Ecto neural progenitor cell (in vitro differentiated cells): ENCODE measurements at places on chromosomes 13 and 19.
A peak's percentile ranks its signal among the peaks of the same experiment; 100 is the strongest.

GRCh38 chr13:109605846-109606245, 180.5 kb downstream of the IRS2 start:
- DNase-seq, result no peak

GRCh38 chr13:64591971-64592370, 2638.2 kb downstream of the PCDH9 start:
- DNase-seq, result no peak

- no peak for DNase-seq
Observed at GRCh38 chr19:5665781-5666513, 14.4 kb downstream of the MICOS13 start.

DNA sequence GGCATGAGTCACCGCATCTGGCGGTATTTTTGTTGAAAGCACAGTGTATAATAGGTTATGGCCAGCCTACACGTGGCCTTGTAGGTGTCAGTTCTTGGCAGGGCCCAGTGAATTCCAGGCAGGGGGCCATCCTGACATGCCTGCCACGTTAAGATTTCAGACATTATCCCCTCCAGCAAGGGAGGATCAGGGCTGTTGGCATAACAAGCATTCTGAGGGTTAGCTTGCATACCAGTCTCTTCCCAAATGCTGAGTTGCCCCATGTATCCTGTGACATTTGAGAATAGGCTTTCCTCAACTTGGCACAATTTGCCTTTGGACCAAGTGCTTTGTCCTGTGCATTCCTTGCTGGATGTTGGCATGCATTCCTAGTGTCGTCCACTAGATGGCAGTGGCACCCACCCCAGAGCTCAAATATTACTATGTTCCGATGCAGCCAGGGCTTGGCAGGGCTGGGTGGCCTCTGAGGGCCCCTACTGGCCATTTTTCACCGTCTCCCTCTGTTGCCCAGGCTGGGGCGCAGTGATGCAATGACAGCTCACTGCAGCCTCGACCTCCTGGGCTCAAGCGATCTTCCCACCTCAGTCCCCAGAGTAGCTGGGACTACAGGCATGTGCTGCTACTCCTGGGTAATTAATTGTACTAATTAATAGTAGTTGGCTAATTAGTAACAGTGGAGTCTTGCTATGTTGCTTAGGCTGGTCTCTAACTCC, 31.2 kb downstream of the NLRP12 start:
- peak; percentile 91 for DNase-seq

- peak; percentile 86 for DNase-seq
Observed at GRCh38 chr19:1104311-1105007, 665 bp downstream of the GPX4 start.

GRCh38 chr19:3361384-3362216, 4.8 kb upstream of the NFIC start:
- DNase-seq, result no peak
